NCI-H774 (cell line): ENCODE measurements at places on chromosomes 4 and X.
A peak's percentile ranks its signal among the peaks of the same experiment; 100 is the strongest.

DNA sequence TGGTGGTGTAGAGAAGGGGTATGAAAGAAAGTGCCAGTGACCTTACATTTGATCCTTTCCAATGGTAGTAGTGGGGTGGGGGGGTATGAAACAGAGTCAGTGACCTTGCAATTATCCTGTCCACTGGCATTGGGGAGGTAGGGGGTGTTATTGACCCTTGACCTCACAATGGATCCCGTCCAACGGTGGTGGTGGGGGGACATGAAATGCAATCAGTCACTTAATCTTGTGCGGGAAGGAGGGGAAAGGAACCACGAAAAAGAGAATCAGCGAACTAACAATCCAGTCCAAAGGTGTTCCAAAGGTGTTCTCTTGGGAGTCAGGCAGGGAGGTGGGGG lies 619 bp upstream of the PDK3 start:
- no peak for DNase-seq

- DNase-seq, result no peak
These were observed 3.2 kb upstream of the UXT start for GRCh38 chrX:47662144-47662657.

DNA sequence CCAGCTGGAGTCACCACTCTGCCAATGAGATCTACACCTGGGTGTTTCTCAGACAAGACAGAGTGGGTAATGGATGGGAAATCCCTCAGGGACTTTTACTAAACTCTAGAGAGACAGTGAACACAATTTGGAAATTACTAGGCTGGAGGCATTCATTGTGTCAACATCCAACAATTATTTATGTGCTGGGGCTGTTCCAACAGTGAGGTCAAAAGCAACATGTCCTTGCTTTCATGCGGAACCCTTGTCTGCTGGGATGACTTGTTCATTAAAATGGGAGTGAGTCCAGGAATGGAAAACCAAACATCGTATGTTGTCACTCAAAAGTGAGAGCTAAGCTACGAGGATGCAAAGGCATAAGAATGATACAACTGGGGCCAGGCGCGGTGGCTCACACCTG lies 54.0 kb downstream of the DRD5 start:
- DNase-seq, result no peak

GRCh38 chr4:184293552-184293951 lies 75.9 kb upstream of the ENPP6 start:
- peak; percentile 40 for DNase-seq

DNA sequence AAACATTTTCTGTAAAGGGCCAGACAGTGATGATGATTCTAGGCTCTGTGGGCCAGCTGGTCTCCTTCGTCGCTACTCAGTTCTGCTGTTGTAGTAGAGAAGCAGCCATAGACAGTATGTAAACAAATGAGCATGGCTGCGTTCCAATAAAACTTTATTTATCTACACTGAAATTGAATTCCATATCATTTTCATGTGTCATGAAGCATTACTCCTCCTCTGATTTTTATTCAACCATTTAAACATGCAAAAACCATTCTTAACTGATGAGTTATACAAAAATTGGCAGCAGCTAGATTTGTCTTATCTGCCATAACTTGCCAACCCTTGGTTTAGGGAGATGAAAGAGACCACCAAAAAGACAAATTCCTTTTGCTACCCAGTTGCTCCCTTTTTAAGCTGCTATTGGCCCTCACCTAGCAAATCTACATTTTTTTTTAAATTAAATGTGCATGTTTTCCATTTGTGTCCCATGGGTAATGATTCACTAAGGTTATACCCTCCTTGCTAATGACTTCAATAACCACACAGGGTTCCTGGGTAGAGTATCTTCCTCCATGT lies 309.9 kb downstream of the DHX15 start:
- DNase-seq, result no peak

DNA sequence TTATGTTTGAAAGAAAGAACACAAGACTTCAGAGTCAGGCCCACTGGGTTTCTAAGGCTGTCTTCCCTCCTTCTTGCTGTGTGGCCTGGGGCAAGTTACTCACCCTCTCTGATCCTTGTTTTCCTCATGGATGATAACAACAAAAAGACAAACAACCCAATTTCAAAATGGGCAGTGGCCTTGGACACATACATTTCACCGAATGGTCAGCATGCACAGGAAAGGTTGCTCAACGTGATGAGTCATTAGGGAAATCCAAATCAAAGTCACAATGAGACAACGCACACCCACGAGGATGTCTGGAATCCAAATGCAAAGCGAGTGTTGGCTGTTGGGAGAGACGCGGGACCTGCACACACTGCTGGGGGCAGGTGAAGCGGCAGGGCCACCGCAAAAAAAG lies 50.8 kb upstream of the PPP2R2C start:
- no peak for DNase-seq

- no peak for DNase-seq
These were observed 65.6 kb downstream of the JAKMIP1 start for GRCh38 chr4:6134612-6135220.

GRCh38 chrX:97268182-97268680 lies 384.5 kb downstream of the RPA4 start:
- DNase-seq, result no peak
